Stimulated activated CD8-positive, alpha-beta memory T cell treated with anti-CD3 and anti-CD28 coated beads, Interleukin-4, amount 100 ng/mL, for 1 hour (primary cell): ENCODE measurements at places on chromosomes 3 and 15.

DNA sequence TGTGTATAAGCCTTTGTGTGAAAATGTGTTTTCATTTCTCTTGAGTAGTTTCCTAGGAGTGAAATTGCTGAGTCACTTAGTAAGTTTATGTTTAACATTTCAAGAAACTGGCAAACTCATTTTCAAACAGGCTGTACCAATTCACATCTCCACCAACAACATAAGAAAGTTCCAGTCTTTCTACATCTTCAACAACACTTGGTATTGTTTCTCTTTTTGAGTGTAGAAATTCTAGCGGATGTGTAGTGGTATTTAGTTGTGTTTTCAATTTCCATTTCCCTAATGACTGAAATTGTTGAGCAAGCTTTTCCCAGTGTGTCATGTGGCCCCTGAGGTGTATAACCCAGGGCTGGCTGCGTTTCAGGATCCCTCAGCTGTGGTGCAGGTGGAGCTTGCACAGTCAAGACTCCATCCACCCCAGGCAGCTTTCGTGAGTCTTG, 258.5 kb downstream of the PDCD6IP start:
- DNase-seq = no peak

GRCh38 chr15:31435912-31436628, 109.4 kb downstream of the KLF13 start:
- DNase-seq = no peak

GRCh38 chr3:126119008-126119675, 35.2 kb upstream of the SLC41A3 start:
- no peak for DNase-seq

DNA sequence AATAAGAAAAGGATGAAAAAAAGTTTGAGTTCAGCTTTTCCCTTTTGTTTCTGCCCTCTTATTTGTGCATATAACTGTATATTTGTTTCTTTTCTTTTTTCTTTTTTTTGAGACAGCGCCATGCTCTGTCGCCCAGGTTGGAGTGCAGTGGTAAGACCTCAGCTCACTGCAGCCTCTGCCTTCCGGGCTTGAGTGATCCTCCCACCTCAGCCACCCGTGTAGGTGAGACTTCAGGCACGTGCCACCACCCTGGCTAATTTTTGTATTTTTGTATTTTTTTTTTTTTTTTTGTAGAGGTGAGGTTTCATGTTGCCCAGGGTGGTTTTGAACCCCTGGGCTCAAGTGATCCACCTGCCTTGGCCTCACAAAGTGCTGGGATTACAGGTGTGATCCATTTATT, 31.4 kb downstream of the RNF111 start:
- DNase-seq = no peak

DNA sequence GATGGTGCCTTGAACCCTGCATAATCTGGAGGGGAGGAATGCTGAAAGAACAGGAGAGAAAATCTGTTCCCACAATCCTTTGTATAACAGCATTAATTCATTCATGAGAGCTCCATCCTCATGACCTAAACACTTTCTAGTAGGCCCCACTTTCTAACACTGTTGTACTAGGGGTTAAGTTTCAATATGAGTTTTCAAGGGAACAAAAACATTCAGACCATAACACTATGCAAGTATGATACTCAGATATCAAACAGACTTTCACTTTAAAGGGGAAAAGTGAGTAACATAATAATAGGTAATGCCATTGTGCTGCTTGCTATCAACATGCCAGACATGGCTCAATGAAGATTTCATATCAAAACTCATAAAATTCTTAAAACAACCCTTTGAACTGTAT, 32.4 kb upstream of the PLSCR2 start:
- no peak for DNase-seq

GRCh38 chr15:41819455-41820050, 8.3 kb upstream of the JMJD7 start:
- DNase-seq = no peak

DNA sequence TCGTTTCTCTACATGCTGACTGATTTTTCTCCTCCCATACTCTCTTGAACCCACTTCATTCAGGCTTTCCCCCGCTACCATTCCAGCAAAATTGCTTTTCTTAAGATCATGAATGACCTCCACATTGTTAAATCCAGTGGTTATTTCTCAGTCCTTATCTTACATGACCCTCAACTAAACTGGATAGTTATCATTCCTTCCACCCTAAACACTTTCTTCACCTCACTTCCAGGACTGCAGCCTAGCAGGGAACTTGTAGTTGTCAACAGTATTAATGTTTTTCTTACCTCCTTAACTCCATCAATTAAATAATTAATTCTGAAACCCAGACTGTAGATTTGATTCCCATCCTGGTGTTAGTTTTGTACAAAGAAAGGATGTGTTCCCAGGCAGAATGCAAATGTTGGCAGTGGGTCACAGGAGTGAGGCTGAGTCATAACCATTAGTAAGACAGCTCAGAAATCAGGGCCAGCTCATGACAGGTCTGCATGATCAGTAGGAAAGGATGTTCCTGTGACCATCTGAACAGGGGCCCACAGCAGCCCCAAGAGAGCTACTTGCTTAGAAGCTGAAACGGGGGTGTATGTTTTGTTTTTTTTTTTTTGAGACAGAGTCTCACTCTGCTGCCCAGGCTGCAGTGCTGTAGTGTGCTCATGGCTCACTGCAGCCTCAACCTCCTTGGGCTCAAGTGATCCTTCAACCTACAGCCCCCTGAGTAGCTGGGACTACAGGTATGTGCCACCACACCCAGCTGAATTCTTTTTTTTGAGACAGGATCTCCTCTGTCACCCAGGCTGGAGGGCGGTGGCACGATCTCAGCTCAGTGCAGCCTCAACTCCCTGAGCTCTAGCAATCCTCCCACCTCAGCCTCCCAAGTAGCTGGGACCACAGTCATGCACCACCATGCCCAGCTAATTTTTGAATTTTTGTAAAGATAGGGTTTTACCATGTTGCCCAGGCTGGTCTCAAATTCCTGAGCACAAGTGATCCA, 9.1 kb downstream of the BCL2L10 start:
- no peak for DNase-seq

DNA sequence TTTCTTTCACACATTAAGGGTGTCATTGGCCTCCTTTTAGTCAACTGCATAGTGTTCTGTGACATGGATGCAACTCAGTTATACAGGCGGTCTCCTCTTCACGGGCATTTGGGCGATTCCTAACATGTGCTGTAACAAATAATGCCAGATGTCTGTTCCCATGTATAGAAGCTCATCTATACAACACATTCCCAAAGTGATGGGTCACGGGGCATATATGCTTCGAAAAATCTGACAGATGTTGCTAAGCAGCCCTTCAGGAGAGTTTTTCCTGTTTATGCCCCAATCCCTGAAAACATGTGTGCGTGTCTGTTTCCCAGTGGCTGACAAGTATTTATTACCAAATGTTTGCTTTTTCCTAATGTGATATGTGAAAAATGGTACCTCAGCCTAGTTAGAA, 25.8 kb downstream of the LRRK1 start:
- no peak for DNase-seq

DNA sequence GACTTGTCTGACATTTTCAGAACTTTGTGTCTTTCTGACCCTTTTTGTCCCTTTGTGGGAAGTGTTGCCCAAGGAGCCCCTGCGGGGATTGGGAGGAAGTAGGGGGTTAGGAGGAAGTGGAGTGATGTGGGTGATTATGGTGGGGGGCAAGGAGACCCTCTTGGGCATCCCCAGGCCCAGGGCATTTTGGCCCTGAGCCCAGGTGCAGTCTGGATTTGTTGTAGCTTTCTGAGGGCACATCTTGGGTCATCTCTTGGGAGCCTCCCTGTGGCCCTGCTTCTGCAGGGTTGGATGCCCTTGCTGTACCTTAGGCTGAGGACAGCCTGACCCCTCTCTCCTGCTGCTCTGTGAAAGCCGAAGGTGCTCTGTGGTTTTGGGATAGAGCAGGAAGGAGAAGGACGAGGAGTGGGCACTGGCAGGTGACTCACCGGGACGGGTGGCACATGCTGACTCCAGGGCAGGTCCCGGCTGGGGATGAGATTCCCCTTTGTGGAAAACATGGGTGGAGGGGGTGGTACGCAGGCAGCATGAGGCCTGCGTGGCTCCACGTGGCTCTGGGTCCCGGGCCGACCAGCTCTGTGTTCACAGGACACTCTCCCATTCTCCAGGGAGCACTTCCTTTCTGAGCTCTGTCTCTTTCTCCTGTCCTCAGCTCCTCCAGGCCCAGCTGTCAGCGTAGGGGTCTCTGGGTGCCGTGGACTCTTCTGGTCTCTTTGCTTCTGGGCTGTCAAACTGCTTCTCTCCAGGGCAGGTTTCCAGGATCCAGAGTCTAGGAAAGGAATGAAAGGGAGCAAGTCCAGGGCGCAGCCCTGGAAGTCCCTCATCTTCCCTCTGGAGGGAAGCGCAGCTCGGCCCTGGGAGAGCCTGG, 11.8 kb downstream of the CD276 start:
- DNase-seq = no peak

GRCh38 chr15:45393851-45394250, 15.5 kb upstream of the GATM start:
- DNase-seq = no peak

GRCh38 chr3:166836836-166837235, 543.3 kb downstream of the ZBBX start:
- no peak for DNase-seq

GRCh38 chr3:128342701-128343180, 123.9 kb downstream of the DNAJB8 start:
- no peak for DNase-seq

GRCh38 chr15:37490707-37491106, 390.4 kb upstream of the MEIS2 start:
- no peak for DNase-seq

GRCh38 chr3:139394116-139394515, 4.7 kb upstream of the COPB2 start:
- DNase-seq = no peak

GRCh38 chr15:78749831-78750230, 61.4 kb downstream of the ADAMTS7 start:
- DNase-seq = no peak

DNA sequence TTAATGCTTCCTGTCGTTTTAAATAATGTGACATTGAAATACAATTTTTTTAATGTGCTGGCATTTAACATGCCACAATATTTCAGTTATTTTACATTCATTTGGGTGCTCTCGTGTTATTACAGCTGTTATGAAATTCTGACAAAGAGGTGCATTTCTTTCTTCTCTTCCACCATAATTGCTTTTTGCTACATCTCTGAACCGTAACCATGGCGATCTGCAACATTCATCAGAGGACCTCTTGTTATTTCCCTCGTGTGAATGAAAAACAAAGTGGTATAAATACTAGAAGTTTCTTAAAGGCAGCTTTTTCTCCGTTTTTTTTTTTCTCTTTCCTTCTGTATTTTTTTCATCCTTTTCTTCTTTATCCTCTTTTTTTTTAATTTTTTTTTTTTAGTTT, 316.4 kb downstream of the MCTP2 start:
- no peak for DNase-seq

- no peak for DNase-seq
Measured at GRCh38 chr3:38018296-38019266, 10.9 kb downstream of the PLCD1 start.

DNA sequence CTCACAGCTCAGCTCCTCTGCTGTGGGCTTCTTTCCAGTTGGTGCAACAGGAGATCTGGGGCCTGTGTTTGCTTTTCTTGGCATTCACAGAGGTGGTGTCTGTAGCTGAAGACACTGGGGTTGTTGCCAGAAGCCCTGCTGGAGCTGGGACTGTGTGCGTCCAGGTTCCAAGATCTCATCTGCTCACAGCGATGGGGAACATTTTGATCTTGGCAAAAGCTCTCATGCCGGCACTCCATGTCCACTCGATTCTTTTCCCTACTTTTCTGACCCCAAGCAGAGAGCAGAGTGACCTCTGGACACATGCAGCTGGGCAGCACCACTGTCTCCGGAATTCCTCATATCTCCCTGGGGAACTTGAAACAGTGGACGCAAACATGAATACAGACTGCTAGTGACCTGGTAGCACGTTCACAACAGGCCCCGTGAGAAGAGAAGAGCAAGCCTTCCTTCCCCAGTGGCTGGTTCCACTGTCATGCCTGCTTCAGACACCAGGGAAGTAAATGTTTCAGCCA, 36.1 kb upstream of the MECOM start:
- no peak for DNase-seq

- DNase-seq = no peak
Measured at GRCh38 chr3:68793759-68794701, 138.3 kb downstream of the TAFA4 start.

- DNase-seq = no peak
Measured at GRCh38 chr15:66895794-66896453, 169.5 kb upstream of the SMAD3 start.

GRCh38 chr3:90007778-90008499, 900.5 kb downstream of the EPHA3 start:
- DNase-seq = no peak

- DNase-seq = peak; percentile 25
Measured at GRCh38 chr15:90902040-90902839, 862 bp upstream of the MAN2A2 start.

DNA sequence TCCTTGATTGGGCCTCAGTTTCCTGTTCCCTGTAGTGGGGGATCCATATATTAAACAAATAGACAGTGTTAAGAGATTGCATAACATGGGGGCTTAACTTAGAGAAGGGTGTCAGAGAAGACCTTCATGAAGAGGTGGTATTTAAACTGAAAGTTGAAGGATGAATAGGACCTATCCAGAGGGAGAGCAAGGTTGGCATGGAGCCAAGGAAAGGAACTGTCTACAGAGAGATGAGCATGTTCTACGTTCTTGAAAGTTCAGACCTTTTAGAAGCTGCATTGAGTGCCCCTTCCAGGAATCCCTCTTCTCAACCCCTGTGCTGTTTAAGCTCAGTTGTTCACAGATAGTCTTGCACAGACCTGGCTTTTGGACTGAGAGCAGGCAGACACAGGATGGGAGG, 2.4 kb downstream of the HTD2 start:
- DNase-seq = no peak

GRCh38 chr3:52649461-52650210, 36.1 kb downstream of the PBRM1 start:
- DNase-seq = no peak

GRCh38 chr3:141526709-141527108, 39.9 kb downstream of the RASA2 start:
- no peak for DNase-seq

DNA sequence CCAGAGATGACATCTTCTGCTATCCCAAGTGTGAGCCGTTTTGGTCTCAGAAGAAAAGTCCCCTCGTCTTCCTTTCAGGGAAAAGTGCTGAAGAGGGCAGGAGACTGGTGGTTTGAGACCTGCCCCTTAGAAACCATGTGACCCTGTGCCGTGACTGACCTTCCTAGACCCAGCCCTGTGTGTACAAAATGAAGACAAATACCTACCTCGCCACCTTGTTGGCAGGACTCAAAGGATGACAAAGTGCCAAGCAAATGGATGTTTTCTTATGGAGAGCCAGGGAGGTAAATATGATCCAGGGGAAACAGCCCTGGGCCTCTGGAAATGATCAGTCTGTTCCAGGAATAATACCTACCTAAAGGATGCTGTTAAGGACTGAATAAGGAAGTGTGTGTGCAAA, 41.3 kb downstream of the FAM174B start:
- no peak for DNase-seq

GRCh38 chr3:16817197-16817596, 67.6 kb upstream of the PLCL2 start:
- no peak for DNase-seq

DNA sequence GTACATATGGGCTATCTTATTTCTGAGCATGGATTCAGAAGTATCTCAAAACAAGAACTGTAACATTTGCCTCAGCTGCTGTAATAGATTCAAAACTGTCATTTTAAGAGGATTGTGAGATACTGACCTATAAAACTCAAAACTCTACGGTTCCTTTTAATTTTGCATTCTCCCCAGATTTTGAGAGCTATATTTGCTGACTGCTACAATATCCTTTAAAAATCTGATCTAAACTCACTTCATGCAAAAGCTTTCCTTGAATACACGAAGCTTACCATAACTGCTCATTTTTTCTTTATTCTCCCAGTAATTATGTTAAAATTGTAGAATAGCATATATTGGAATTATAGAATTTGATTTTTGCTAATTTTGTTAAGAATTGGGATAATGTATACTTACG, 158.7 kb upstream of the ROBO1 start:
- DNase-seq = no peak
